H1 (cell line): ENCODE measurements at places on chromosomes 16 and 17. TPM values are rescaled to one million over a fixed set of nuclear protein-coding genes. Genes with fewer than 3 reads are reported as not detected.

Gene MGAT5B
- total RNA-seq = 8.2 and 9.3 TPM in 2 replicates

Gene SBK1
- 73.9 and 77.4 TPM in 2 replicates for total RNA-seq

Gene KRTAP9-4
- total RNA-seq = not detected in 2 replicates

Gene ESRP2
- total RNA-seq = 45.8 and 50.3 TPM in 2 replicates

Gene PTRH2
- total RNA-seq = 36.5 and 39.4 TPM in 2 replicates

Gene MLKL
- total RNA-seq = 1.6 and 2.3 TPM in 2 replicates

Gene SEZ6L2
- total RNA-seq = 43.5 and 46.6 TPM in 2 replicates
